ENCODE measurements at places on chromosomes 5 and 9.

DNA sequence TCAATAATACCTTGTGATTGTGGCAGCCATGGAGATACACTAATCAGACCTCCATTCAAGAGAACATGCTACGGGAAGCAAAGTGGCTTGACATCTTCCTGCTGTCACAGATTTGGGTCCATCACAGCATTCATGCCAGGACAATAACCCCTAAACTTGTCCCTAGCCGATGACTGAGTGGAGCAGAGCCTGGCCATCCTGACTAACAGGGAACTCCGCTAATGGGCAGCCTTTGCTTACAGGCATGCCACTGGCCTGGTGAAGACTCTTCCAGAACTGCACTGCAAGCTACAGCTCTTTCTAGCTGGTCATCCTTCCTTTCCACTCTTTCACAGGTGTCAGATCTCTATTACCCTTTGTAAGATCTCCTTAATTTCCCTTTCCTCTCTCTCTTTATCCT, 16.0 kb downstream of the FAM174A start:
- DNase-seq = no peak

DNA sequence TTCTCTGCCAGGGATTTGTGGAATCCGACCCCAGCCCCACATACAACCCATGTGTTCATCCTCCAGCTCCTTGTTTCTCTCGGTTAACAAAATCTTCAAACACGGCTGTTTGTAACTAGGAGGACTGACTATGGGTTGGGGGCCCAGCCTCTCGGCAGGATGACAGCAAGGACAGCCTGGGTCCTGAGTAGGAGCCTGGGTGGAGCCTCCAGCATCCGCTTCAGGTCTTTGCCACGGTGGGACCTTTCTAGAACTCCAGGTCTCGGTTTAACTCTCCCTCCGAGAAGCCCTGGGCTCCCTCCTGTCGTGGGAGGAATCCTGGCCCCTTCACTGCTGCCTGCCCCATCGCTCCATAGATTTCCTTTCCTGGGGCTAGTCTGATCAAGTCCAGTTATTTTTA, 248.5 kb downstream of the PBX3 start:
- DNase-seq = no peak

- no peak for DNase-seq
Observed at GRCh38 chr9:100357501-100357900, 4.8 kb upstream of the TEX10 start.

DNA sequence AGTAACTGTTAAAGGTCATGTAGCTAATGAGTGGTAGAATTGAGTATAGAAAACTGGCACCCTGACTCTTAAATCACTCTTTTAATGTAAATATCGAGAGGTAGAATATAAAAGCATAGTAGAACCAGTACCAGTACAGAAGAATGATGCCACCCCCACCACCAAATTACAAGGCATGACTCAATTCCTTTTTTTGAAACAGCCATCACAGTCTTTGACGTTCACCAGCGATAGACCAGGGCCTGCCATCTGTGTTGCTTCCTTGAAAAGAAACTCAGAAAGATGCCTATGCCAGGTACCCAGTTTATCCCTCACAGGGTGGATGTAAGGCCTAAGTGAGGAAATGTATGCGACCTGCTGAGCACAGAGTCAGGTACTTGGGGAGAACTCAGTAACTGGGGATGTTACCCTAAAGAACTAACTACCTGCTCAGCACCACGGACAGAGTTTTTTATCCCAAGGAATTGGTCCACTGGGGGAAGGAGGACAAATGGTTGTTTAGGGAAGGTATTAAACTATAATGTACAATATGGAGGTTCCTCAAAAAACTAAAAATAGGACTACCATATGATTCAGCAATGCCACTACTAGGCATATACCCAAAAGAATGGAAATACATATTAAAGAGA, 116.5 kb downstream of the BRINP1 start:
- DNase-seq = no peak

GRCh38 chr5:149488645-149489306, 62.5 kb downstream of the CSNK1A1 start:
- DNase-seq = no peak

DNA sequence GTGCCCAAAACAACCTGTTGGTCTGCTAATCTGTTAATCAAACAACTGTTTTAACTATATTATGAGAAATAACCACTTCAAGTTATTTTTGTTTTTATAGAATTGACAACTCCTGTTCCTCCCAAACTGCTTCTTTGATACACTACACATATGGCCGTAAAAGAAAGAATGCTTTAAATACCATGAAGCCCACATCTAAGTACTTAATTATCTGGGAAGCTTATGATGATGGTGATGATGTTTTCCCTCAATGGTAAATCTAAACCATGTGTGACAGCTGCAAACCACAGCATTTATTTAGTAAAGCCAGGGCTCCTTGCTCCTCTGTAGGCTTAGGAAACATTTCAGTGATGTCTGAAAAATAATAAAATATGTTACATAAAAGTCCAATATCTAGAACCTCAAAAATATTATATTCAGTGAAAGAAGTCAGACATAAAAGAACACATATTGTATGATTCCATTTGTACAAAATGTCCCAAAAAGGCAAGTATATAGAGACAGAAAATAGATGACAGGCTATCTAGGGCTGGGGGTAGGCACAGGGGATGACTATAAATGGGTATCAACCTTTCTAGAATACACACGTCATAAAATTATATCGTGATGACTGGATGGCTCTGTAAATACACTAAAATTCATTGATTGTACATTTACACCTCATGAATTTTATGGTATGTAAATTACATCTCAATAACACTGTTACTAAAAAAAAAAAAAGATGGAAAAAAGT, 154.1 kb downstream of the EFNA5 start:
- no peak for DNase-seq

- DNase-seq = no peak
Observed at GRCh38 chr5:34854459-34855174, 15.7 kb downstream of the TTC23L start.

DNA sequence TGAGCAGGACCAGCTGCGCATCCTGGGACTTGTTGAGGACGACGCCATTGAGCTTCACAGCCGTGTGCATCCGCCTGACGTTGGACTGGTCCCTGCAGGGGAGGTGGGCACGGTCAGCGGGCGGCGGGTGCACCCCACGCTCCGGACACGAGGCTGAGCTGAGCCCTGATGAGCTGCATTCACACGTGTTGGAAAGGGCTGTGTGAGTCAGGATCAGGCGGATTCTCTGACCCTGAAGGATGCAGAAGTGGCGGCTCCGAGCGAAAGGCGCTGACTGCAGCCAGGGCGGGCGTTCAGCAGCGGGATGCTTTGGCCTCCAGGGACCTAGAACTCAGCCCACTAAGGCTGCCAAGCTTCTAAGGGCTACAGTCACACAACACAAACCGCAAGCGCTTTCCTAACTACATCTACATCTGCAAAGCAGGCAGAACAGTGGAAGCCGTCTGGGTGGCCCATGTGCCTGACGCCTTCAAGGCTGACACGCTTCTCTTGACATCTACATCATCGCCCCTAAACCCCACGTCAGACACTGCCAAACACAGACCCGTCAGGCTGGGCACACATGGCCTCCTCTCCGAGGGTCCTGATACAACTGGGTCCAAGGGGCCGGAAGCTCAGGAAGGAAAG, 44.9 kb downstream of the NKD2 start:
- no peak for DNase-seq

DNA sequence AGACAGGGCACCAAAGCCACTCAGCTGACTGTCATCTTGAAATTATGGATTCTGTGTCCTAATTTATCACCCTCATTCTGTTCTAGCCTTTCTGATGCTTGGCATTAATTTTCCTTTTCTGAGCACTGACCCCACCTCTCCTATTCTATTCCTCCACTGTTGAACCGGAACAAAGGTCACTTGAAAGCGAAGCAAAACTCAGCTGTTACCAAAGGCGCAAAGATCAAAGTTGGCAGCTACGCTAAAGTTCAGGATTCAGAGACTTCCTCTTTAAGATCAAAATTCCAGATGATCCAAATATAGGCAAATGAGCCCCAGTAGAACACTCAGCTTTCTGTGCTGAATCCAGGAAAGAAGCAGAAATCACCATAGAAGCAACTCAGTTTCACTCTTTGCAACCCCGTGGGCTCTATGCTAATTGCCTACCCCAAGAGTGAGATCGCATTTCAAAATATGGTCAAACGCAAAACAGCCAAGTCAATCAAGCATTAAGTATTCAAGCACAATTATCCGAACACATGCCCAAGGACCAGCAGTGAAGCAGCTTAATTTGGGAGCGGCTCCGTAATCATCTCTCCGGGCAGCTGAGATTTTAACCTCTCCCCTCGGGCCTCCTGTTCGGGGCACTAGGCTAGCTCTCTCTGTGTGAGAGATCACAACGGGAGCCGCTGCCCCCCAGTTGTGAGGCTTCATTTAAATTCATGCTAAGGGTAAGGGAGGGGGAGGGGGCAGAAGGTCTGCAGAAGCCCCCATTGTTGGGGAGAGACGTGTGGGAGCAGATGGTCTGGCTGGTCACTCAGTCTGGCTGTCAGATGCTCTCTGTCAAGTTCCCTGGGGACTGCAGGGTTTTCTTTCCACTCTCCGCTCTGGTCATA, 288.6 kb downstream of the ELAVL2 start:
- DNase-seq = no peak

GRCh38 chr5:120151181-120151580, 312.9 kb upstream of the PRR16 start:
- no peak for DNase-seq

GRCh38 chr9:76571743-76572146, 112.8 kb downstream of the GCNT1 start:
- no peak for DNase-seq

GRCh38 chr9:98341157-98342097, 86.0 kb upstream of the TBC1D2 start:
- no peak for DNase-seq

DNA sequence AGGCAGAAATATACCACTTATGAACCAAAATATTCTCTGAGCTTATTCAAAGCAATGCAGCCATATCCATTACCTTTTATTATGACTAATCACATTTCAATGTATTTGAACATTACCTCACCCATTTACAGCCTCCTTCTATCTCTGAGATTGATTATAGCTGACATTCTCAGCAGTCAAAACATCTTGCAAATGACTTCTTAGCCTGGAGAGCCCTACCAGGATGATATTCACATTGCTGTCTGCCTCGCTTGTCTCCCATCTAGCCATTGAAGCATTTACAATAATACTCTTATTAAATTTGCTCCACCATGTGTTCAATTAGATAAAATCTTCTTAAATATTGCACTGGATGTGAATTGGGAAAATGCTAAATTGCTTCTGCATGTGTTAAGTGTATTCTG, 1879.9 kb upstream of the ACO1 start:
- no peak for DNase-seq

GRCh38 chr5:172707285-172708182, 63.5 kb downstream of the DUSP1 start:
- no peak for DNase-seq

- DNase-seq = no peak
Observed at GRCh38 chr9:99850736-99851499, 29.2 kb downstream of the NR4A3 start.

DNA sequence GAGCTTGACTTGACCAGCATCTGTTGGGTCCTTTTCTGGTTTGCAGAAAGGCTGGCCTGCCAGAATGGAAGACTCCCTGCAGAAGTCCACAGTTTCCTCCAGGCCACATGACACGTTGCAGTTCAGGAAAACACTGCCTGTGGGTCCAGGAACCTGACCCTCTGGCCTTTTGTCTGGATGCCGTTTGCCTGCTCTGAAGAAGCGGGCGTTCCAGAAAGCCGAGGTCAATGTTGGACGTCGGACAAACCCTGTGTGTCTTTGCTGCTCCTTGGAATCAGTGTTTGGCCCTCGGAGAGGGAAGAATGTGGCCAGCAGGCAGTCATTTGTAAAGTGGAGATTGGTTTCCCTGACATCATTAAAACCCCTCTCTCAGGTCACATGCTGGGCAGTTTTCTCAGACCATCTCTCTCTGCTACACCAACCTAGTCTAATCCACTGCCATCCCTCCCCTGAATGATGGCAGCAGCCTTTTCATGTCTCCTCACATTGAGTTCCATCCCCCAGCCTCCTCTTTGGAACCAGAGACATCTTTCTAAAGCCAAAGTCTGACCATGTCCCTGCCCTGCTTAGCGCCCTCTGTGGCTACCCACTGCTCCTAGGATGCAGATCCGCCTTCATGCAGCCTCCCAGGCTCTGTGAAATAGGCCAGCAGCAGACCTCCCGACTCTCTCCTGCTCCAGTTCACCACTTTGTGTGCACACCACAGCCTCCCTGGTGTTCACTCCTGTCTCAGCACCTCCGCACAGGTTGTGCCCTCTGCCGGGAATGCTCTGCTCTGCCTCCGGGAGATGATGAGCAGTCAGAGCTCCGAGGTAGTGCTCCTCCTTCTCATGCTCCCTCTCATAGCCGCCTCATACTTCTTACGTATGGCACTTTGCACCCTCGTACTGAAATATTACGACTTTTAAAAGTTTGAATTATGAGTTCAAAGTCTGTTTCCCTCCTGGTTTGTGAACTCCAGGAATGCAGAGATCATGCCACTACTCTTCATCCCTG, 75.6 kb downstream of the RALGPS1 start:
- DNase-seq = no peak

DNA sequence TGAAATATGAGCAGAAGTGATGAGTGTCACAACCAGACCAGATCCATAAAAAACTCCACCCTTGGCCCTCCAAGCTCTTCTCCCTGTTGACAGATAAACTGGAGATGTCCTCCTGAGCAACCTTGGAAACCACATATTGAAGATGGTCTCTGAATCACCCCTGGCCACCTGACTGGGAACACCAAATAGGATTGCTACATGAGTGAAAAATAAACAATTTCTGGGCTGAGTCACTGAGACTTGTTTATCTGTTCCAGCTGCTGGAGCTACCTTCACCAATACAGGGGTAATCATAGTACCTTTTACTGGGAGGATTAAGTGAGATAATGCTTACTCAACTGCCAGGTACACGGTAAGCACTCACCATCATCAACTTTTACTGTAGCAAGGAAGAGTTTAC, 53.3 kb downstream of the PCA3 start:
- no peak for DNase-seq

DNA sequence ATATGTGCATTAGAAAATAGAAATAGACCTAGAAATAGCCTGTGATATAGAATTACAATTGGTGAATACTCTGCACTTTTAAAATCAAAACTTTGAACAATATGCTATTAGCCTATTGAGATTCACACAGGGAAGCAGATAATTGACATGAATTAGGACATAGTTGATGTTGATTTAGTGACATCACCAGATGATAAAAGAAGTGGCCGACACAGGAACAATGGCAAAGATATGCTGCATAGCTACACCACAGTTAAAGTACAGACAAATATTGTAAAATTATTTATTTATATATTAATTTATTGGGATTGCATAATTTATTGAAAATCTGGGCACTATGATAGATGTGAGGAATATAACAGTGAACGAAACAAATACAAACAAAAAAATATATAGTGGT, 261.5 kb upstream of the CCNH start:
- no peak for DNase-seq

DNA sequence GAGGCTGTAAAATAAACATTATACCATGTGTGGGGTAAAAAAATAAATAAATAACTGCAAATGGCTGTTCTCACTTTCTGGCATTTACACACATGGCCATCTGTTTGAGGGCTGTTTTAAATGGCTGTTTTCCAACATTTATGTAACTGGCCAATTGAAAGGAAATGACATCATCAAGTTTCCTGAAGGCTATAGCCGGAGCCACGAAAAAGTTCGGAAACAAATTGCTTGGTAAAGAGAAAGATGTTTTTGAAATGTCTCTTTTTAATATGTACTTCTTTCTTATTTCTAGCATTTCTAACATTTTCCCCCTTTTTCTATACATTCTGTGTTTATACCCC, 95.4 kb upstream of the DAB2 start:
- DNase-seq = no peak

Measured in activated T-helper 1 cell treated with Interleukin-2 at 50 U/mL for 16 hours (primary cell).